ENCODE measurements at places on chromosomes 4 and X.
A peak's percentile ranks its signal among the peaks of the same experiment; 100 is the strongest.

GRCh38 chr4:88027611-88028608 is 20.5 kb downstream of the PKD2 start:
- peak; percentile 91 for DNase-seq

GRCh38 chrX:23497919-23498318 is 163.3 kb downstream of the PTCHD1 start:
- DNase-seq, result no peak

DNA sequence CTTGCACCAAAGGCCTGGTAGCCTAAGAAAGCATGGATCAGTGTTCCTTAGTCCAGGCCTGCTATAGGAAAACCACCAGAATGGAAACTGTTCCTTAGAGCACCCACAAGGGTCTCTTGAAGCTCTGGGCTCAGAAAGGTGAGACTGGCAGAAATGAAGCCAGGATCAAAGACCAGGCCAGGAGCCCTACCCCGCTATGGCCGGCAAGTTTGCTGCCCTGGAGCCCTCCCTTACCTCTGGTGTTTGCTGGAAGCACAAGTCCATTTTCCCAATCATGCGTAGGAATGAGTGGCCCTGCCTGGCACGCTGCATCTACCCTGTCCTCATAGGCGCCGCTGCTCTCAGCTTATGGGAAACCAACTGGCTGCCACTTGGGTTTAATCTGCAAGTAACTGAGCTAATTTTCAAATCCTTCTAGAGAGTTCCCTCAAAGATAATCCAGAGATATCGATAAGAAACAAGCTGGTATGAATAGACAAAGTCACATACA is 37.4 kb downstream of the BCOR start:
- no peak for DNase-seq

DNA sequence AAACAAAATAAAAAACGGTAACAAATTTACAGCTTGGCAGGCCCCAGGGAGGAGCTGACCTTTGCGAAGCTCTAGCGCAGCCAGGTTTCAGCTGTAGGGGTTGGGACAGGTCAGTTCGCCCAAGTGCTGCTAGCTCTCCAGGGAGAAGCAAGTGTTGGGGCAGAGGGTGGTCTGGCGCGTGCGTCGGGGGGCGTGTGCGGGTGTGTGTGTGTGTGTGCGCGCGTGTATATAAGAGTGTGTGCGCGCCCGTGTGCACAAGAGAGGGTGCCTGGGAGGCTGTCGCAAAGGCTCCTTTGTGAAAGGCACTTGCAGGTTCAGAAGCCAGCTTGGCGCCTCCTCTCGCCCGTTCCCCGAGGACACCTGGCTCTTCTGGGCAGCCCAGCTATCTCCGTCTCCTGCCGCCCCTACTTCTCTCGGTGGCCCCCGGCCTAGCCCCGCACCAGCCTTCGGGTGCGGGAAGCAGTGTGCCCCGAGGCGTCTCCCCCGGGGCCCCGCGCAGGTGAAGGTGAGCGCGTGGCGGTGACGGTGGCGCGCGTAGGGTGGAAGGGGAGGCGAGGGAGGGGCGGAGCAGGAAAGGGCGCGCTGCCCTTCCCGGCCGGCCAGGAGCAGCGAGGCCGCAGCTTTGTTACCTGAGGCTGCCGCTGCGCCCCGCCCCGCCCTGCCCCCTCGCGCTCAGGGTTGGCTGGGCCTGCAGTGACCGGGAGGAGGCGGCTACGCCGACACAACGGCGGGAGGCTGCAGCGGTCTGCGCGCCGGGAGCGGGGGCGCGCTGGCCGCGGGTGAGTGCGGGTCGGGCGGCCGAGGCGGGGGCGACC is at the start of gene FHDC1:
TSS of gene FHDC1 (plus strand) at position 693 of the 815 bp plus-strand sequence. CDS start 6,735 bp downstream, outside the sequence.
- DNase-seq, result no peak

- peak; percentile 17 for DNase-seq
Observed at GRCh38 chr4:51836549-51836948, 6.4 kb upstream of the DCUN1D4 start.

Data from OCI-M1 (cell line).